ENCODE measurements at places on chromosomes 5 and 9.
A peak's percentile ranks its signal among the peaks of the same experiment; 100 is the strongest.

GRCh38 chr9:91856419-91856818 is 93.6 kb downstream of the ROR2 start:
- no peak for DNase-seq

DNA sequence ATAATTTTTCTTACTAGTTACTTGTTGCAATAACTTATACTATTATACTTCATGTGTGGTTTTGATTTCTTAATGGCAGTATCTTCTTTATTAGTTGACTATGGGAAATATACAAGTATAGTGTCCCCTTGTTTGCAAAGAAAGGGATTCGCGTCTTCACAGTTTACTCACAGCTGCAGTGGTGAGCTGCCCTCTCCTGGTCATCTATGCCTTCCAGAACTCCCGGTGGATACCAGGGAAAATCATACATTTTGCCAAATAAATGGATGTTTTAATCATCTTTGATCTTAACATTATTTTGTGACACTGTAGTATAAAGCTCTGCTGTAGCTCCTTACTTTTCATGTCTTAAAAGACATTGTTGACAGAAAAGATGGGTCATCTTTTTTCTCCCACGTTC is 142.0 kb downstream of the ZCCHC7 start:
- no peak for DNase-seq

GRCh38 chr9:93292664-93293328 is 108.9 kb downstream of the WNK2 start:
- DNase-seq, result no peak

GRCh38 chr5:143820451-143820850 is 8.5 kb downstream of the HMHB1 start:
- no peak for DNase-seq

DNA sequence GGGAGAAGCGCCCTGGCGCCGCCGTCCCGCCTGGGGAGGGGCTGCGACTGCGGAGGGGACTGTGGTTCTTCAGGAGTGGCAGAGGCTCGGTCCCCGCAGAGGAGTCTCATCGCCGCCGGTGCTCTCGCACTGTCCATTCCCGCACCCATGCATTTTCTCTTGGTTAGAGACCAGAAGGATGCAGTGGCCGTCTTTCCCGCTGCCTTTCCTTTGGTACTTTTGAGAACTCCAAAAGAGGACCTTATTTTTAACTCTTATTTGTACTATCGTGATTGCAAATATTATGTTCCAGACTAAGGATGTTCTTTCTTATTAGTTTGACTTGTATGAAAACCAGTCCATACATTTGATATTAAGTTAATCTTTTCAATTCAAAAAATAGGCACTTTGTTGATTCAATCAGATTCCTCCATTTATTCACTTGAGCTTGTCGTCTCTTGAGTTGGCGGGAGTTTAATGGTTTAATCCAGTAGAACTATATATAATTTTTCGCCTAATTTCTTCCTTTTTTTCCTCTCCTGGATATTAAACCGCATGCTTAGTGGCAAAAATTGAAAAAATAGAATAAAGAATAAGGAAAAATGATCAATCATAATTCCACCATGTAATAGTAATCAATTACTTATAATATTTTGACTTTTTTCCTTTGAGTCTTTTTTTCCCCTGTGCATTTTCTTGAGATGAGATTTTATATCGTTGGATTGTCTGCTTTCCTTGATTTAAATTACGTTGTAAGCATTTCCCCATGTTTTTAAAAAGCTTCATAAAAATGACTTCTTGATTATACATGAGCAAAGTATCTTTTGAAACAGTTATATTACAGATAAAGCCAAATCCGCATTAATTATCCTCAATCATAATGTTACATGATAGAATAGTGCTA is 861 bp downstream of the ZFYVE16 start:
- DNase-seq, result no peak

DNA sequence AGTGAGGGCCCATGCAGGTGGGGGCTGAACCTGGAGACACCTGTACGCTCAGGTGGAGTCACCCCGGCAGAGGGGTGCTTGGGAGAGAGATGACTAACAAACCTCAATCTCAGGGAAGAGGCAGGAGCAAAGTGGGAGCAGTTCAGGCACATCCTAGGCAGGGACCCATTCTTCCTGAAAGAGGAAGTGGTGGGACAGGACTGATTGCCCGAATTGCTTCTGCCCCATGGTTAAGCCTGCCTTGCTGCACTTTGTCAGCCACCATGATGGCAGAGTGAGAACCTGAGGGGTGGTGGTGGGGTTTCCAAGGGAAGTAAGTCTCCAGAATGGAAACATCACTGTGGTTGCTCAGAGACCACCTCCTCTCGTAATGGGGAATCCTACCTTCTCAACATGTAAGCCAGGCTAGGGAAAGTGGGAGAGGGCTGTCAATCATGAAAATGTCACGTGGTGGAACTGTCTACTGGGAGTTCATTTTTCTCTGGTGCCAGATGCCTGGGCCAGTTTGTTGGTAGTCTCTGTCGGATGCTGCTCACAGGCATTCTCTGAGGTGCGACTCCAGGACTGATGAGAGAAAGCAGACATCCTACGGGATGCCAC is 150.4 kb downstream of the HSPA4 start:
- no peak for DNase-seq

- DNase-seq, result no peak
These were observed 252.5 kb downstream of the DEPDC1B start for GRCh38 chr5:60447488-60447920.

DNA sequence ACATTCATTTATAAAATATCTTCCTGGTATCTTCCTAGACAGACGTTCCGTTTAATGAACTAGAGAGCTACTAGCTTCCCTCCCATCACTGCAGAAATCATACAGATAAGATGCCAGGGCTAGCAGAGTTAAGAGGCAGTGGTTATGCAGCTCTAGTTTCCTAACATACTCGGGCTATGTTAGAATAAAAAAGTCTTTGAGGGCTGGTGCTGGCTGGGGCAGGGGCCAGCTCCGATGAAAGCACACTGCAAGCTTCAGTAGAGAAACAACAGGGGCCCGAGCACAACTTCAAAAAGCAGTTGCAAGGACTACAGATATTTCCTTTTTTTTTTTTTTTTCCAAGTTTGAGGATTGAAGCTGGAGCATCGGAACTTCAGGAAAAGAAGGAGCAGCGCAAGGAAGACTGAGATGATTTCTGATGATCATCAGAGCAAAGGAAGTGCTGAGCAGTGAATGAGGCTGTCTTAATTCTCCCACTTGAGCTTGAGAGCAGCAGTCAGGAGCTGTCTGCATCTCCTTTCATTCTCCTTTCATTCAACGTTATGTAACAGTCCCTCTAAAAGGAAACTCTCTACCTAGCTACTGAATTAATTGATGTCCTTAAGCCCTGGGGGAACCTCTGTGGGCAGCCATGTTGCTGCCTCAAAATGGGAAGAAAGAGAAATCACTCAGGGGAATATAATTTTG is 47.6 kb upstream of the ADCY2 start:
- DNase-seq, result no peak

DNA sequence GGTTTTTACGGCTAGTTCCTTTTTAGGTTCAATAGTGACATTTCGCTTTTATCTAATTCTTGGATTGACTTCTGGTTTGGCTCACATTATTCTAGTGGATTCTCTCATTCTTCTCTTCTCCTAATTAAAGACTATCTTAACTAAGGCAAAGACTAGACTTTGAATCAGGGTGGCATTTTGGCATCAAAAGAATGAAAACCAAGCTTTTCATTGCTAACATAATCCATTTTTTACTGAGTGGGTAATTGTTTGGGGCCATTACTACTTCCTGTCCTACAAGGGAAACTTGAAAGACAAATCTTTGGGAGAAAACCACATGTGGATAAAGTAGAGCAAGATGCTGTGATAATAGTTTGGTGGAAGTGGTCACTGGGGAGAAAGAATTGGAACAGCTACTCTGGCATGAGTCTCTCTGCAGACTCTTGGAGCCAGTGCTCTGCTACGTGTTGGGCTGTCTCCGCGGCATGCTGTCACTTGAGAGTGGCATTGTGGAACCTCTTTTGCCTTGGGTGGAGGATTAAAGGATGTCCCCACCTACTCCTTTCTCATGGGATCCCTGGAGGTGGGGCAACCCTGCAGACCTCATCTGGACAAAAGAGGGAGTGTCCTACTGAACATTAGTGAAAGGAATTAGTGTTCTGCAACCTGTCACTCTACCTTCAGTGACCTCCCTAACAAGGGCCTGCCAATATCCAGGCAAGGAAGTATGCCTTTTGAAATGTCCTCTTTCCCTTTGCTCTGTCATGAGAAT is 280.4 kb downstream of the PSAT1 start:
- DNase-seq, result no peak

DNA sequence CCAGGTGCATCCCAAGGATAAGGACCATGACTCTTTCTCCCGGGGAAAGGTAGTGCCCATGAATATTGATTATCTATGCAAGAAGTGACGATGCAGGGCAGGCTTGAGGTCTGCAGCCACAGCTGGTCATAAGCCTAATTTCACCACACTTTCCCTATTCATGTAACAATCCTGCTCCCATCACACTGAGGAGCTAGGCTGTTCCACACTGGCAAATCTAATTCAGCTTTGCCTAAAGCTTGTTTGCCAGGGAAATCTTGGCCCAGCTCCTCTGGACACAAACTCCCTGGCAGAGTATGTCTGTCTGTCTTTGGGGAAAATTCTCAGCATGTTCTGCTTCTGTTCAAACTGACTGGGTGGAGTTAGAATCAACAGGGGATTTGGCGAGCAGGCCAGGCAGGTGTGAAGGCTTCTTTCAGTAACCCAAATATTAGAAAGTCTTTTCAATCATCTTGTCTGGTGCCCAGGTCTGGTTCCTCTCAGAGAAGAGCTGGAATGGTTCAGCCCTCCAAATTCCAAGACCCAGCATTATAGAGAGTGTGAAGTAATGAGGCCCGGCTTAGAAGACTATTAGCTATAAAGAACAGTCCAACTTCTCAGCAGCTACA is 88.5 kb upstream of the SPDL1 start:
- no peak for DNase-seq

- DNase-seq, result no peak
These were observed 113.4 kb upstream of the HMHB1 start for GRCh38 chr5:143698574-143698973.

DNA sequence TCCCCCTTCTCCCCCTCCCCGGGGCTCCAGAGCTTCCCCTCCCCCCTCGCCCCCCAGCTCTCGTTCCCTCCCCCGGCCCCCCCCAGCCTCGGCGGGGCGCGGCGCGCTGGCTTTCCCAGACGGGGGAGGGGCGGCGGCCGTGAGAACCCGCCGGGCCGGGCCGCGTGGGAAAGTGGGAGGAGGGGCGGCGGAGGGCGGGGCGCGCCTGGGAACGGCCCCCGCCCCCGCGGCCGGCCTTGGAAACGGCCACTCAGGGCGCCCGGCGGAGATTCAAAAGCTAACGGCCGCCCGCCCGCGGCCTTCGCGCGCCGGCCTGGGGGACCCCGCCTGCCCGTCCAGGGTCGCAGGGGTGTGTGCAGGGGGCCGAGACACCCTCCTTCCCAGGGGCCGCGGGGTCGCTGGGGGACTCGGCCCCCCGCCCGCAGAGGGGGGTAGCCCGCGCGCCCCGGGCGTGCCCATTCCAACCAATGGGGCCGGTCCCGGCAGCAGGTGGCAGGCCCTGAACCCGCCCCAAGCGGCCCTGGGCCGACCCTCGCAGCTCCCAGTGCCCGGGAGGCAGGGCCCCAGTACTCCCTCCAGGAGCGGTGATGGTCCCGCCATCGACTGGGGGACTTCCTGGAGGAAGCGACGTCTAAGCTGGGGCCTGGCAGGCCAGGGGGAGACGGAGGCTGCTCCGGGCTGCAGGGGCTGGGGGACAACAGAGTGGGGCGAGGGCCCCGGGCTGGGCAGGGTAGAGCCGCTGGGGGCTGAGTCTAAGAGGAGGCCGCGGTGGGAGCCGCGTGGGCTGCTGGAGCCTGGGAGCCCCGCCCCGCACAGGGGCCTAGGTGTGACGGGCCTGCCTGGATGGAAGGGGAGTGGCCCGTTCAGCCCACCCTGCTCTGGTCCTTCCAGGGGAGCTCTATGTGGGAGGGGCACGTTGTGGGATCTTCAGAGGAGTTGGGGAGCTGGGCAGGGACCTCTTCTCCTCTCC is 14.2 kb upstream of the NRARP start:
- DNase-seq, result no peak

DNA sequence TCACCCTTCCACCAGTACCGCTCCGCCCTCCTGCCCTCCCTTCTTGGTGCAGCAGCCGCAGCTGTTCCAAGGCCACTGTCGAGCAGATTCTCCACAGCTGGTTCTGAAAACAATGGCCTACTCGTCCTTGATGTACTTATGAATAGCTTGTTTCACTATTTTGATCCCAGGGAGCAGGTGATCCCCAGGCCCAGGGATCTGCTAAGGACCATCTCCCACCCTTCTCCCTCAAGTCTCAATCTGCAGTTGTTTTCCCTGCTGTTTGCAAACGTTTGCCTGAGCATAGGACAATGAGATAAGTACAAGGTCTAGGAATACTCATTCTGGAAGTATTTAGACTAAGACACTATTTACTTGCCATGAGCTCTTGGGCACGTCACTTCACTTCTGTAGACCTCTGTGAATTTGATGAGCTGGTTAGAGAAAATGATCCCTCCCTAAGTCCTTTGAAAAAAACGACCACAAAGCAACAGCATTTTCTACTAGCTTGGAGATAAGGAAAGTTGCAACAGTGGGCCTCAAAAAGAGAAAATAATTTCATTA is 1.8 kb downstream of the LURAP1L start:
- DNase-seq, result no peak

- DNase-seq, result peak; percentile 29
These were observed 2.9 kb downstream of the NR4A3 start for GRCh38 chr9:99824378-99825171.

GRCh38 chr5:42531611-42532010 is 108.4 kb downstream of the GHR start:
- no peak for DNase-seq

DNA sequence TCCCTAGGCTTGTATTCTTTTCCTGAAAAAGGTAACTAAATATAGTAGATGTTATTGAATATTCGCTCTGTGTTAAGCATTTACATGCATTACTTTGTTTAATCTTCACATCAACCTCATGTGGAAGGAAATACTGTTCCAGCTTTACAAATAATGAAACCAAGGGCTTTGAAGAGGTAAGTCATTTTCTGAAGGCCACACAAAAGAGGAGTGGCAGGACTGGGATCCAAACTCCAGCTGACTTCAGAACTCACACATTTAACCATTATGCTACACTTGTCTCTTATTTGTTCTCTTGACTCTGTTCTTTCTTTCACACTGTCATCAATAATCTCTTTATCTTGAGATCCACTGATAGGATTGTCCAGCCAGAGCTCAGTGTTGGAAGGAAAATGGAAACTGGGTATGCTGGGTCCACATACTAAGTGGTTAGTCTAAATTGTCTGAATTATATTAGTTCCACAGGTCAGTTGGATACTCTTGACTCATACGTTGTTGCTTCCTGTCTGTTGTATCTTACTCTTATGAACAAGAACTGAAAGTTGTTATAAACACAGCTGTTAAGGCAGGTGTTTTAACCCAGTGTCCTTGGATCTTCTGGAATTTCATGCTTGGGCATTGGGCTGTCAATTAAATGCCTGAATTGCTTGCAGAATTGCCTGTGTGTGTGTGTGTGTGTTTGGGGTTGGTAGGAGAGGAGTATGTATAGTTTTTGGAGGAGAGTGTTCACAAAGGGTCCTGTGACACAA is 65.6 kb downstream of the TLE4 start:
- DNase-seq, result no peak

- no peak for DNase-seq
These were observed 30.4 kb downstream of the AMBP start for GRCh38 chr9:114047717-114048116.

Data from activated naive CD4-positive, alpha-beta T cell (primary cell).